ENCODE measurements at places on chromosomes 5 and 9.

- no peak for DNase-seq
These were observed 81.7 kb downstream of the PDE8B start for GRCh38 chr5:77292026-77292757.

DNA sequence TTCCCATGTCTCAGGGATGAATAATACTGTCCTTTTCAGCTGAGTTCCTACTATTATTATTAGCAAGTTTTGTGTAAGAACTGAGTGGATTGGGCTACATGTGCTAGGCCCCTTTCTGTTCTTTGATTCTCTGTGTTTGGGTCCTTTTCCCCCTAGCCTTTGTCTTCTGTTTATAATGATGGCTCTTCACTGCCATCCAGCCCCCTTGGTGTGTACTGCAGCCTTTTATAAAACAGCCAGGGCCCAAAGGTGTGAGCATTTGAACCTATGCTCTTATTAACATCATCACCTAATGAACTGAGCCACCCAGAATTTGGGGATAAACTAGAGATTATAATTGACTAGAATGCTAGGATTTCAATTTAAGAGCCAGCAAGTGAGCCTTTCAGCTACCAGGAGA is 52.6 kb downstream of the PLAC8L1 start:
- DNase-seq = no peak

GRCh38 chr5:143361438-143361837 is 42.0 kb downstream of the NR3C1 start:
- DNase-seq = no peak

- DNase-seq = no peak
These were observed 265.2 kb downstream of the MAST4 start for GRCh38 chr5:66861402-66861801.

All from activated CD8-positive, alpha-beta memory T cell treated with anti-CD3 and anti-CD28 coated beads, Interleukin-2, amount 50 U/mL, for 4 hours (primary cell).